Transverse colon (tissue), 4 donors: ENCODE measurements at places on chromosomes 3 and 15.
A peak's percentile ranks its signal among the peaks of the same experiment; 100 is the strongest.

GRCh38 chr3:48501196-48501595, 2.8 kb downstream of the SHISA5 start:
- DNase-seq = no peak

GRCh38 chr3:35966629-35967464, 327.5 kb downstream of the ARPP21 start:
- DNase-seq = no peak

GRCh38 chr3:110343945-110344344, 727.7 kb upstream of the NECTIN3 start:
- no peak for DNase-seq

- DNase-seq = no peak
These were observed 61.0 kb downstream of the BOC start for GRCh38 chr3:113272385-113272779.

GRCh38 chr15:79924379-79924778, 27.6 kb upstream of the MTHFS start:
- DNase-seq = no peak

- peak; percentile 89 for DNase-seq
These were observed at the start of gene STXBP5L for GRCh38 chr3:120908030-120908794. TSS of gene STXBP5L (plus strand) at chr3:120908205. CDS start at chr3:120909579, 1,374 bp downstream.

DNA sequence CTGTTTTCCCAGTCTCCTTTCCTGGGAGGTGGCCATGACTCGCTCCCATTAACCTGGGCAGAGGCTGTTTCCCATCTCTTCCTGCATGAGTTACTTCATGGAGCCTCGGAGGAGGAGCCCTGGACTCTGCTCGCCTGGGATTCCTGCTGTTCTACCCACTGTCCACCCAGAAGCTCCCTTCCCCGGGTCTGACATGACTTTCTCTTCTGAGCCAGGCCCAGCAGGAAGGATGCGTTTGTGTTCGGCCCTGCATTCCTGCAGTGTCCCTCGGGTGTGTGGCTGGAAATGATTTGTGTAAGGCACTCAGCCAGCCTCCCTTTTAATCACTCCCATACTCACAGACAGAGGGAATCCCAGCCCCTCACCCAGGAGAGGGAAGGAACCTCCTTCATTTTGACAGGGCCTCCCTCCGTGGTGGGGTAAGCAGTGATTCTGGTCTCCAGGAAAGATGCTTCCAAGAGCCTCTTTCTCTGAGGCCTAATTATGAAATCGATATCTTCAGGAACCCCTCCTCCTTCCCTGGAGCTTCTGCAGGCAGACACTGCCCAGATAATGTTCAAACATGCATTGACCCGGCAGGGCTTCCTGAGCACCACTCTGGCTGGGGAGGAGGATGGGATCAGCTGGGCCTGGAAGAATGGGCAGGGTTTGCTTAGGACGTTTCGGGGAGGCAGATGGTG, 41.6 kb upstream of the DLG1 start:
- DNase-seq = peak; percentile 16

DNA sequence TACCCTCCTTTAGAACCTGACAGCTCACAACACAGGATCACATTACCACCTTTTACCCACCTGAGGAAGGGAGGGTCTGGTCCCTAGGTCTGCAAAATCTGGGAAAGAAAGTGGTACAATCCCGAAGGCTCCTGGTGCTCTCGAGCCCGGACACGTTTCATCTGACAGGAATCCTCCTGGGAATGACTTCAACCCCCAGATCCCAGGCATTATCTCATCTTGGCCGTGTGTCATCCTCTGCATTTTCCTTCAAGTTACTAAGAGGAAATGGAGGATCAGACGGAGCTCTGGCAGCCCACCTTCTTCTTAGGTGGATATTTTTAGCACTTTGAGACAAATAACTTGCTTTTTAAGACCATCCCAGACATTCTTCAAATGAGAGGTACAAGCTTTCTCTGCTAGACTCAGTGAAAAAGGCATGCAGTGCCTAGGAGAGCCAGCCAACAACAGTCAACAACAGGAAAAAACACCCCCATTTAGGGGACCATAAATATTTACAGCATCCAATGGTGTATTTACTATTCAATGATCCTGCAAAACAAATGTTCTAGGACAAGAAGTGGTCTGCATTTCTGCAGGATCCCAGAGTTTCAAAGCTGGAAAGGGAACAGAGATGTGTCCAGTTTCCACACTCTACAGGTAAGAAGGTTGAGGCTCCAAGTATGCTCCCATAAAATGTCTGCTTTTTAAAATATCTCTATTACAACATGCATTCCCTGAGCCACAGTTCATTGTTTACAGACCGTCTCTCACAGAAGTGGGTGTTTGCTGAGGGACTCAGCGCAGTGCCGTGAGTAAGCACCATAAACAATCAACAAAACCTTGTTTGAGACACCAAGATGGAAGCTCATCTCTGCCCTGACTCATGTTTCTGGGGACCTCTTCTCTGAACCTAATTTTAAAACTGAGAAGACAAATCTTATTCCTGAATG, 38.3 kb upstream of the ARHGEF3 start:
- no peak for DNase-seq

- no peak for DNase-seq
These were observed 310.5 kb upstream of the THBS1 start for GRCh38 chr15:39270221-39270855.

DNA sequence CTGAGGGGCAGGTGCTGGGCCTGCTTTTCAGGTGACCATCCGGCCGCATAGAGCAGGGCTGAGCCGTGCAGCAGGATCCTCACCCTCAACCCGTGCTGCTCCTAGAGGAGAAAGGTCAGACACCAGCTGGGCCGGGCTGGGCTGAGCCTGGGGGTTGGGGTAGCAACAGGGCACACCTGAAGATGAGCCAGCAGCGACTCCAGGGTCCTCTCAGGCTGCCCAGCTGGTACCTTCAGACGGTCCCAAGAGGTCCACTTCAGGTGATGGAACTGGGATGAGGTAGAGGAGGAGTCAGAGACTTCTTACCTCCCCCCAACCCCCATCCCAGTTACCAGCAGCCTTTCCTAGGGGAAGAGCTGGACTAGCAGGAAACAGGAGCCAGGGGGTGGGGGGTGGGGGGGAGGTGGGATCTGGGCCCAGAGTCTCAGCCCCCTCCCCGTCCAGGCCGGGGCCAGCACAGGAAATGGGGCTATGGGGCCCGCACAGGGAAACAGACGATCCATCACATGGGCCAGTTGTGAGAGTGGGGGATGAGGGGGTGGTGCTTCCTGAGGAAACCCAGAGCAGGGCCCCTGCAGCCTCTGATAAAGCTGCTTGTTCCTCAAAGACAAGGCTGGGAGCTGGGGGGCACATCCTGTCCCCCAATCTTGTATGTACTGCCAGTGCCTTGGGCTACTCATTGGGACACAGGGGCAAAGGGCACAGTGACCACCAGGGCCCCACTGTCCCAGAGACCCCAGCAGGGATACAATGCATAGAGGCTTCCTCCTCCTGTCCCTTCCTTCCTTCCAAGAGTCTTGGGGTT, 3.0 kb downstream of the INKA1 start:
- peak; percentile 44 for DNase-seq

GRCh38 chr3:115518100-115518852, 105.0 kb upstream of the GAP43 start:
- no peak for DNase-seq

GRCh38 chr3:194178669-194179068, 42.7 kb downstream of the HES1 start:
- no peak for DNase-seq

- no peak for DNase-seq
These were observed 142.8 kb downstream of the NUP210 start for GRCh38 chr3:13277196-13277813.

DNA sequence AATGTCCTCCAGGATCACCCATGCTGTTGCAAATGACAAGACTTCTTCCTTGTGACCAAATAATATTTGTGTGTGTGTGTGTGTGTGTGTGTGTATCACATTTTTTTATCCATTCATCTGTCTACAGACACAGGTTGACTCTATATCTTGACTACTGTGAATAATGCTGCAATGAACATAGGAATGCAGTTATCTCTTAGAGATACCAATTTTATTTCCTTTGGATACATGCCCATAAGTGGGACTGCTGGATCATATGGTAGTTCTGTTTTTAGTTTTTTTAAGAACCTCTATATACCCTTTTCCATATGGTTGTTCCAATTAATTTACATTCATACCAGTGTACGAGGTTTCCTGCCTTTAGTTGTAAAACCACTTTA, 41.7 kb downstream of the GPR176 start:
- no peak for DNase-seq

- no peak for DNase-seq
These were observed 204.8 kb downstream of the ABHD5 start for GRCh38 chr3:43895573-43895972.

DNA sequence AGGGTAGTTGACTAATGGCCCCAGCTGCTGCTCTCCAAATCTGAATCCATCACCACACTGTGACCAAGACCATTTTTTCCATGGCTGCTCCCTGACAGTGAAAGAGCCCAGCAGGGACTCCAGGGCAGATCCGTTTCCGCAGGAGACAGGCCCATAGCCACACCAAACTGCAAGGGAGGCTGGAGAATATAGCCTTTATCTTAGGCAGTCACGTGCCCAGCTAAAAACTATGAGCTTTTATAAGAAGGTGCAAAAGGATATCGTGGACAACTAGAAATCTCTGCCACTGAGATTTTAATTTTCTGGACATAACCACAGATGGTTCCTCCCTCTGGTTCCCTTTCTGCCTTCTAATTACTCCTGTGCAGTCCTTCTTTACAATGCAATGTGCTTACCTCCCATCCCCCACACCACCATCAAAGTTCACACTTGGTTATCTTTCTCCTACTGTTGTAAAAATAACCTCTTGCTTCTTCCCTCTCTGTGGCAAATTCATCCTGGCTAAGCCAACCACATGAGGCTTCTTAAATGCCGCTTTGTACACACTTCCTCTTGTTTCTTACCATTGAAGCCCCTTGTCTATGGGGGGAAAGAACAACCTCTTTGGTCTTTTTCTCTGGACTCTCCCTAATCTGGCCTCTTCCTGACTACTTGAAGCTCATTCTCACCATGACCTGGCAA, 233.7 kb downstream of the SHQ1 start:
- no peak for DNase-seq

GRCh38 chr3:132545471-132545870, 51.6 kb upstream of the ACKR4 start:
- DNase-seq = no peak

DNA sequence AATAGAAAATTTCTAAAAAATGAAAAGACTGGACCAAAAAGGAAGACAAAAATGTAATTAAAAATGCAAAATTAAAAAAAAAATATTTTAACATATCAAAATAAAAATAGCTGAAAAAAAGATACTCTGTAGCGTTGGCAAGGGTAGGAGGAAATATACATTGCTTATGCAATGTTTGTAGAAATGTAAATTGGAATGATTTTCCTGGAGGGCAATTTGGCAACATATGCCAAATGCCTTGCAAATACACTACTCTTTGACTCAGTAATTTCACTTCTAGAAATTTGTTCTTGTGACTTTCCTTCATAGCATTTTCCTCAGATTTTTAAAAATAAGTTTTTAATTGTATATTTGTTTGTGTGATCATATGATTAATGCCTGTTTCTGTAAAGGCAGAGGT, 296.6 kb downstream of the ZNF621 start:
- no peak for DNase-seq

GRCh38 chr3:7062714-7063113, 201.8 kb downstream of the GRM7 start:
- DNase-seq = no peak

DNA sequence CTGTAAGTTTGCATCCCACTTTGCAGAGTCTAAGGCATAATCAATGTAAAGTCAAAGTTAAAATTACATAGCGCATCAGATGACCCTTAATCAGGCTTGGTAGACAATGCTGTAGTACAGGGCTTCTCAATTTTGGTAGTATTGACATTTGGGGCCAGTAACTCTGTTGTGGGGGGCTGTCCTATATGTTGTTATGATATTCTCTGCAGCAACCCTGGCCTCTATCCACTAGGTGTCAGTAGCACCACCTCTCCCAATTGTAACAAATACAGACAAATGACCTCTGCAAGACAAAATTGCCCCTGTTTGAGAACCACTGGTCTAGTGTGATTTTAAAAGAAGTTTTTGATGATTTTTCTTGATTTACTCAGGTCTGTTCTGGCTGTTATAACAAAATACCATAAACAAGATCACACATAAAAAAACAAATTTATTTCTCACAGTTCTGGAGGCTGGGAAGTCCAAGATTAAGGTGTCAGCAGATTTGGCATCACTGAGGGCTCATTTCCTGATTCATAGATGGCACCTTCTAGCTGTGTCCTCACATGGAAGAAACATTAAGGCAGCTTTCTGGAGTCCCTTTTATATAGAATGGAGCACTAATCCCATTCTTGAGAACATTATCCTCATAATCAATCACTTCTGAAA, 37.6 kb upstream of the SLC9A9 start:
- DNase-seq = no peak

DNA sequence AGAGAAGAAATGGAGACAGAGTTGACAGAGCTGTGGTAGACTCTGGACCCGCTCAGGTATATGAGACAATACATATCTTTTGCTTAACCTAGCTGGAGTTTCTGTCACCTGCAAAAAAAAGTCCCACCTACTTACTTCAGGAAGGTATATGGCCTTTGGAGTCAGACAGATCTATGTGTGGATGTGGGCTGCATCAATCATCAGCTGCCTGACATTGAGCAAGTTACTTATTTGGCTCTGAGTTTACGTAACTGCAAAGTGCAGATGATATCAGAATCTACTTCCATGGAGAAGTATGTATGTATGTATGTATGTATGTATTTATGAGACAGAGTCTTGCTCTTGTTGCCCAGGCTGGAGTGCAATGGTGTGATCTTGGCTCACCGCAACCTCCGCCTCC, 124.3 kb downstream of the MYLK start:
- DNase-seq = no peak

GRCh38 chr15:25345943-25346342, 92.9 kb downstream of the UBE3A start:
- DNase-seq = no peak

DNA sequence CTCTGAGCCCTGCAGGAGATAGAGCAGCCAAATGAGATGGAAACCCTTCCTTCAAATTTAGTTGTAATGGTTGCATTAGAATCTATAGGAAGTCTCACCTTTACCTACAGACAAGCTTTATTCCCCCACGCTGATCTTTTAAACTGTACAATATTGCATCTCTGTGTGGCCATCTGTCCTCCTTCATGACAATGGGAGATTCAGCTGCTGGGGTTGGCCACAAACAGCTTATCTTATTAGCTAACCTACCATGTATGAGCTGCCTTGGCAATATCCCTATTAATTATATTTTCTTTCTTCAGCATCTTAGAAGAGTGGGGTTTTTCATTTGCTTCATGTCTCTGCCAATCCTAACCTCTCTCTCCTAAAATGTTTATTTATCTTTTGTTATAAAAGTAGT, 238.7 kb upstream of the NR2E3 start:
- no peak for DNase-seq

- no peak for DNase-seq
These were observed 15.1 kb upstream of the POMGNT2 start for GRCh38 chr3:43120937-43121336.

DNA sequence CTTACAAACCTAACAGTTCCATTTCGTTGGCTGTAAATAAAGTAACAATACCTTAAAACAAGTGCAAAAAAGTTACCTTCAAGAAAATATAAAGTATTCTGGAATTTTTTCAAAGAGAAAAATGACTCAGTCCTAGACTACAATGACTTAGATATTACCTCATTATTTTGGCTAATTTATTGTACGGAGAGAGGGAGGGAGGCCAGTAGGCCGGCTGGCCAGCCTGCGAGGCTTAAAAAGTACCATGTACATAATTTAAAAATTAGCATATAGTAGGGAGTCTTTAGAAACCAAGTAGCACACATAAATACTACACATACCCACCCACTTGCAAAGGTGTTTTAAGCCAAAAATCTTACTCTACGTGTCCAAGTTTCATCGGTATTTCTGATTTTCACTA, 41.9 kb upstream of the MAP4 start:
- no peak for DNase-seq

GRCh38 chr3:181327349-181327748, 337.8 kb upstream of the DNAJC19 start:
- DNase-seq = no peak
